ENCODE measurements at places on chromosomes 4 and X.

DNA sequence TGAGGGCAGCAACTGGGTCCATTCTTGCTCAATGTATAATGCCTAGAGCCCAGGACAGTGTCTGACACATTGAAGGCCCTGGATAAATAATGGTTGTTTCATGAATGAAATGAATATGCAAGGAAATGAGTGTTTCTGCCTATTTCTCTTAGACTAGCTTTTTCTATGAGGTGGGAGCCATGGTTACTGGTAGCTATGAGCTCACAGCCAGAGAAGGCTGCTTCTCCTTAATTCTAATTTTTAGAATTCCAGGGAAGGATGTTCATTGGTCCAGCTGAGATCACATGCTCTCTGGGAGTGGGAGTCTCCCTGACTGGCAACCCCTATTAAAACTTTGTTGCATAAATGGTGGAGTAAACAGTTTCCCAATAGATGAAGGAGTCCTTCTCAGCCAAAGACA, 9.7 kb upstream of the DCUN1D4 start:
- DNase-seq, result no peak

GRCh38 chr4:108247387-108248049, 78.8 kb upstream of the LEF1 start:
- no peak for DNase-seq

DNA sequence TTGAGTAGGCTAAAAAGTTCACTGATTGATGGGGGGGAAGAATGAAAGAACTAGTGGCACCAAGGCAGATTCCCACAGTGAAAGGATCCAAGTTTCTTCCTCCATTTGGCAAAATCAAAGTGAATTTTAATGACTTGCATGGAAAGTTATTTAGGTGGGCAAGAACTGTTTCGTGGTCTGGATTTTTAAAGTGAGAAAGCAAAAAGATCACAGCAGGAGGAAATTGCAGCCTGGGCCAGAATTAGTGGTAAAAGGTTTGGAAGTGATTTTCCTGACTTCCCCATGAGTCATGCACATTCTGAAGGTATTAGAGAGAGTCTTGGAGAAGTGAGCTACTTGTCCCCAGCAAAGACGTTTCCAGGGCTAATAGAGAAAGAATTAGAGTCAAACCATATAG, 207.8 kb downstream of the ANTXR2 start:
- no peak for DNase-seq

GRCh38 chrX:79466636-79467035, 99.5 kb upstream of the ITM2A start:
- DNase-seq, result no peak

GRCh38 chr4:126604268-126604867, 1028.4 kb upstream of the INTU start:
- peak; percentile 2 for DNase-seq
